ENCODE measurements at places on chromosomes 11 and 22.
A peak's percentile ranks its signal among the peaks of the same experiment; 100 is the strongest.

DNA sequence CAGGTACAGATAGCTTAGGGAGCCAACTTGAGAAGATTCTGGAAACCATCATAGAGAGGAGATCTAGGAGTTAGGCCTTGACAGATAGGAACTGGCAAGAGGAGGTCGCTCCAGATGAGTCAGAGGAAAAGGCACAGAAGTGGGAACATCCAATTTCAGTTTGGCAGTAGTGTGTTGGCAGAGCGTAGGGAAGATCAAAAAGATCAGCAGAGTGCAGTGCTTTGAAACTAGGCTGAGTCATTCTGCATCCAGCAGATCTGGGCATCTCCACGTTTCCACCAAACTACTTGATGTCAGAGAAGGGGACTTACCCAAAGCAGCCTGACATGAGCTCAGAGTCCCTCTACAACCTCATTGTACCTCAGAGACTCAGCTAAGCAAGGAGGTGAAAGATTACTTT is 58.5 kb downstream of the GAB4 start:
- peak; percentile 48 for DNase-seq

GRCh38 chr11:86047275-86047991 is 21.5 kb downstream of the PICALM start:
- DNase-seq: peak; percentile 97

- no peak for DNase-seq
Observed at GRCh38 chr11:75534259-75535069, 8.7 kb upstream of the GDPD5 start.

- DNase-seq: peak; percentile 22
Observed at GRCh38 chr22:39999144-39999757, 4.5 kb downstream of the FAM83F start.

DNA sequence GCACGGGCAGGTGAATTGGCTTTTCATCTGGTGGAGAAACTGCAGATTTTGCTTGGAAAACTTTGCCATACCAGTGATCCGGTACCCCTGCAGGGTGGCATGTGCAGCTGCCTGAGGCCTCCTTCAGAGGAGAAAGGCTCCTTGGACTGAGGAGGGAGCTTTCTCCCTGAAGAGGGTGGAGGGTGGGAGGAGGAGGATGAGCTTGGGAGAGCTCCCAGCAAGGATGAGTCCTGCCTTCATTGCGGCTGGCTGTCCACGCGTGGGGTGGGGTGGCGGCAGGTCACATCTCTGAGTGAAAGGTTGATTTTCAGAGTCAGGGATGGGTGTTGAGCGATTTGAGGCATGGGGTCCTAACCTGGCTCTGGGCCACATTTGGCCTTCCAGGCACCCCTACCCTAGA is 96.8 kb downstream of the GRAMD1B start:
- no peak for DNase-seq

DNA sequence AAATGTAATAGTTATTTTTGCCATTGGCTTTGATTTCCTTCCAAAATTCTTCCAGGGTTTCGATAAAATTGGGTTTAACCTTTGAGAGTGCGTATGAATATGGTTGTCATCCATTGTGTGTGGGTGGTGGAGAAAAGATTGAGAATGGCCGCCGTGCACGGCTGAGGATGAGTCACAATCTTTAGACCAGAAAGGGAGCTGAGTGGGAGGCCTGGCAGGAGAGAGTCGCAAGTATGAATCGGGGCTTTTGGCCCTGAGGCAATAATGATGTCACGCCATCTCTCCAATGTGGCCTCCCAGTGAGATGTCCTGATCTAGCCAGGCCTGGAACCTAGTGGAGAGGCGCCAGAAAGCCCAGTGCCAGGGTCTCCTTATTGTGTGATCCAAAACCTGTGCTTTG is 33.1 kb upstream of the SMPD1 start:
- DNase-seq: peak; percentile 90
